HT1080 (cell line): ENCODE measurements at places on chromosomes 16 and 17.
A peak's percentile ranks its signal among the peaks of the same experiment; 100 is the strongest.

- no peak for DNase-seq
These were observed 2.8 kb downstream of the PTX4 start for GRCh38 chr16:1485847-1486496.

DNA sequence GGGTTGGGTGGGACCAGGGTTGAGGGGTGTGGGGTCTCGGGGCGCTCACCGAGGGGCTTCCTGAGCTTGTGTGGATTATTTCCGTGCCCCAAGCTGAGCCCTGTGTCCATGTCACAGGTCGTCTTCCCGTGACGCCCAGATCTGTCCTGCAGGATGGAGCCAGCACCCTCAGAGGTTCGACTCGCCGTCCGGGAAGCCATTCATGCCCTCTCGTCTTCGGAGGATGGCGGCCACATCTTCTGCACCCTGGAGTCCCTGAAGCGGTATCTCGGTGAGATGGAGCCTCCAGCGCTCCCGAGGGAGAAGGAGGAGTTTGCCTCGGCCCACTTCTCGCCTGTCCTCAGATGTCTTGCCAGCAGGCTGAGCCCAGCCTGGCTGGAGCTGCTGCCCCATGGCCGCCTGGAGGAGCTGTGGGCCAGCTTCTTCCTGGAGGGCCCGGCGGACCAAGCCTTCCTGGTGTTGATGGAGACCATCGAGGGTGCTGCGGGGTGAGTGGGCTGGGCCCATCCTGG lies 1.0 kb downstream of the TELO2 start:
- peak; percentile 72 for DNase-seq

GRCh38 chr17:9037736-9038135 lies 16.4 kb downstream of the NTN1 start:
- DNase-seq, result no peak

DNA sequence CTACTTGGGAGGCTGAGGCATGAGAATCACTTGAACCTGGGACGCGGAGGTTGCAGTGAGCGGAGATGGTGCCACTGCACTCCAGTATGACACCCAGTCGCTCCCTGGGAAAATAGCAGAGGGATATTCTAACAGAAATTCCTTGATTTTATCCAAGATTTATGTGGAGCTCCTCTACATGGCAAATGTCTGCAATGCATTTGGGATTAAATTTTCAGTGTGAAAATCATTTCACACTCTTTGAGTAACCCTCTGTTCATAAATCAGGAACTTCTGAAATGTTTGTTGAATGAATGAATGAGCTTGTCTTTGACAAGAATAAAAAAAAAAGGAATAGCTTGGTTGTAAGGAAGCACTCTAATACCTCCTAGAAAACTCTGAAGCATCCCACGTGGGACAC lies 305.8 kb downstream of the SHISA9 start:
- no peak for DNase-seq

DNA sequence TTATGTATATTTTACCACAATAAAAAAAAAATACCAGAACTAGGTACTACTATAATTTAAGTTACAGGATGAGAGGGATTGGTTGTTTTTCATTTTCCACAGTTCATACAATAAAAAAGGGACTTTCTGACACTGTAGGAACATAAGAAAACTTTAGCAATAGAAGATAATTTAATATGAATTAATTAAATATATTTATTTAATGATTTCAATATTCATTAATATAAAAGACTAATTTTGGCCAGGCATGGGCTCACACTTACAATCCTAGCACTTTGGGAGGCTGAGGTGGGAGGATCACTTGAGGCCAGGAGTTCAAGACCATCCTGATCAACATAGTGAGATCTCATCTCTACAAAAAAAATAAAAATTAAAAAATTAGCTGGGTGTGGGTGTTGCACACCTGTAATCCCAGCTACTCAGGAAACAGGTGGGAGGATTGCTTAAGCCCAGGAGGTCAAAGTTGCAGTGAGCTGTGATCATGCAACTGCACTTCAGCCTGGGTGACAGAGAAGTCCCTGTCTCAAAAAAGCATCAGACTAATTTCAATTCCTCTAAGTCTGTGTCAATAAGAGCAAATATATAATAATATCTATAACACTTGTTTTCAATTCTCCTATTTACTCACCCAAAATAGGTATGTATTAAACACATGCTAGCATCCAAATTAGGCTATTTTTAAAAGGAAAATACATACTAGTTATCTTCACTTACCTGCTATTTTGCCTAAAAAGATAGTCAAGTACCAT lies 79.6 kb downstream of the BRIP1 start:
- no peak for DNase-seq

DNA sequence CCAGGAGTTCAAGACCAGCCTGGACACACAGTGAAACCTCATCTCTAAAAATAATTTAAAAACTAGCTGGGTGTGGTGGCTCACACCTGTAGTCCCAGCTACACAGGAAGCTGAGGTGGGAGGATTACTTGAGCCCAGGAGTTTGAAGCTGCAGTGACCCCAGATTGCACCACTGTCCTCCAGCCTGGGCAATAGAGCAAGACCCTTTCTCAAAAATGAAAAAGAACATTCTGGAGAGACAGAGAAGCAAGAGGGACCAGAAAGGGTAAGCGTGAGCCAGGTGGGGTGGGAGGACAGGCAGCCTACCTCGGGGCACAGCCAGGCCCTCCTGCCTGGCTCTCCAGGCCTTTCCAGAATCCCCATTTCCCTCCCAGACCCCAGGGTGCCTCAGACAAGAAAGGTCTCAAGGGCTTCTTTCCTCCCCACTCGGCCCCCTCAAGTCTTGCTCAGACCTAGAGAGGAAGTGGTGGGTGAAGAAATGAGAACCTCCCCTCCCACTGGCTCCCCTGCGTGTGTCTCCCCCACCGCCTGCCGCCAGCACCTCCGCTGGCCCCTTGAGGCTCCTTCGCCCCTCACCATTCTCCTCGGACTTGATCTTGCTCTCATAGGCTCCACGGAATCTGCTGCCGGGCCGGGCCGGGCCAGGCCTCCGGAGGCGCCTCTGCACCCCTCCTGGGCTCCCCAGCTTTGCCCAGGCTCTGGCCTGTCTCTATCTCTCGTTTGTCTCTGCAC lies 503 bp downstream of the C16orf54 start:
- DNase-seq, result no peak

GRCh38 chr17:68094481-68095078 lies 59.0 kb downstream of the KPNA2 start:
- DNase-seq, result no peak
